ENCODE measurements at places on chromosomes 16 and 17. TPM values are rescaled to one million over a fixed set of nuclear protein-coding genes. Genes with fewer than 3 reads are reported as not detected.
A peak's percentile ranks its signal among the peaks of the same experiment; 100 is the strongest.

DNA sequence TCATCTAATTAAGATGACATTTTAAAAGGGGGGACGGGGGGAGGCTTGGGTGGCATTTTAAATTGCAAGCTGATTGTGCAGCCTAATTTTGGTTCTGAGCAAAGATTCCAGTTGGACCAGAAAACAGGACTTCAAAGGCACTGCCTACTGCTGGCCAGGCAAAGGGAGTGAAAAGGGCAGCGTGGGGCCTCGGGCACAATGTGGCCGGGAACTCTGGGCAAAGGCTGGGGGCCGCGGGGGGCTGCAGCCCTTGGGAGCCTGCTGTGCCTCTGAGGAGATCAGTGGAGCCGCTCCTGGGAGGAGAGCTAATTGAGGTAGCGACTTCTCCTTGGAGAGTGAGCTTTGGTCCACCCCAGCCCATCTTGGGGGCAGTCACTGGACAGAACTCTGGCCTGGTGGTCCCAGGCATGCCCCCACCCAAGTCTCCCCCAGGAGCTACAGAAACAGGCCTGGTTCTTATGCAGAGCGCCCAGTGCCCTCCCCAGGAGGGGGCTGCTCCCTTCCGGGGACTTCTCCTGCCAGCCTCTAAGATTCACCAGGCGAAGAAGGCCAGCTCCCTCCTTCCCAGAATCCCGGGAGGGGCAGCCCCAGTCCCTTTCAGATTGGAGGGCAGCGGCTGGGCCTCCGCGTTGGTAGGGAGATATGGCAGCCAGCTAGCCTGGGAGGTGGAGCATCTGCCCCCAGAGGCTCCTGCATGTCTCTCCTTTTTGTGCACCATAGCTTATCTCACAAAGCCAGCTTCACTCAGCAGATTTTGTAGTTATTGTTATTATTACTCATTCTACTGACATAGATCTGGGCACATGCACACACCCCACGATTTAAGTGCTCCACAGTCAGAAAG lies 115.6 kb downstream of the GNAO1 start:
- DNase-seq, result no peak

- DNase-seq, result no peak
These were observed 11.3 kb upstream of the SLC39A11 start for GRCh38 chr17:73103641-73104335.

DNA sequence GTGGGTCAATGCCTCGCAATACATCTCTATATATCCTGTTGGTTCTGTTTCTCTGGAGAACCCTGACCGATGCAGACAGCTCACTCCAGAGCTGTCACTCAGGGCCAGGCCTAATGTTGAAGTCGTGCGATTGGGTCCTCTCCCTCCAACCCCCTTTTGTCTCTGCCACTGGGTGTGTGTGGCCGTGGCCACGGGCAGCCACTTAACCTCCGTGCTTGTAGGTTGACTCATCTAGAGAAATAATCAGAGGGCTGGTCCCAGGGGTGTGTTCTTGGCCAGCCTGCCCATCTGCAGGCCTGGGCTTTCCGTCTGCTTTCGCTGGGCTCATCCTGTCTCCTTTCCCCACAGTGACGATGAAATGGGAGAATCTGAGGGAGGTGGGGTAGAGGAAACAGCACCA lies 7.4 kb downstream of the ADAD2 start:
- DNase-seq, result peak; percentile 68

- no peak for DNase-seq
These were observed 31.2 kb downstream of the PITPNM3 start for GRCh38 chr17:6525141-6525540.

- no peak for DNase-seq
These were observed 1.1 kb upstream of the AMDHD2 start for GRCh38 chr16:2518823-2519710.

- no peak for DNase-seq
These were observed 5.4 kb downstream of the LHX1 start for GRCh38 chr17:36942631-36943125.

- DNase-seq, result no peak
These were observed 13.3 kb upstream of the SBK1 start for GRCh38 chr16:28279006-28279405.

DNA sequence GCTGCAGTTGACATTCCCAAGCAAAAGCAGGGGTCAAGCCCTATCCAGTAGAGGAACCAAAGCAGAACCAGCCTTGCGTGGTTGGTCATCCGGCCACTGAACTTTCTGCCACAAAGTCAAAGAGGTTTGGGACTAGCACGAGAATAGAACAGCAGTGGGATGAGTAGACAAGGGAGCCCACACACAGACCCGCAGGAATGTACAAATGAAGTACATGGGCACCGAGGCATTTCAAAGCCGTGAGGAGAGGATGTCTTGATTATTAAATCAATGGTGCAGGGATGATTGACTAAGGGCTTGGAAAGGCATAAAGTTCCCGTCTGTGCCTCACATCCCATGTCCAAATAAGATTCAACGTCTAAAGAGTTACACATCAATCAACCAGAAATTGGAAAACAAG lies 81.8 kb upstream of the TBC1D3K start:
- DNase-seq, result no peak

Gene CBFB
- 22.5 TPM for total RNA-seq

Gene CMTM4
- total RNA-seq, result 1.5 TPM

Gene KCNH4
- not detected for total RNA-seq

Data from MG63 (cell line).